Right cardiac atrium (tissue), 5 donors: ENCODE measurements at places on chromosomes 4 and X.

DNA sequence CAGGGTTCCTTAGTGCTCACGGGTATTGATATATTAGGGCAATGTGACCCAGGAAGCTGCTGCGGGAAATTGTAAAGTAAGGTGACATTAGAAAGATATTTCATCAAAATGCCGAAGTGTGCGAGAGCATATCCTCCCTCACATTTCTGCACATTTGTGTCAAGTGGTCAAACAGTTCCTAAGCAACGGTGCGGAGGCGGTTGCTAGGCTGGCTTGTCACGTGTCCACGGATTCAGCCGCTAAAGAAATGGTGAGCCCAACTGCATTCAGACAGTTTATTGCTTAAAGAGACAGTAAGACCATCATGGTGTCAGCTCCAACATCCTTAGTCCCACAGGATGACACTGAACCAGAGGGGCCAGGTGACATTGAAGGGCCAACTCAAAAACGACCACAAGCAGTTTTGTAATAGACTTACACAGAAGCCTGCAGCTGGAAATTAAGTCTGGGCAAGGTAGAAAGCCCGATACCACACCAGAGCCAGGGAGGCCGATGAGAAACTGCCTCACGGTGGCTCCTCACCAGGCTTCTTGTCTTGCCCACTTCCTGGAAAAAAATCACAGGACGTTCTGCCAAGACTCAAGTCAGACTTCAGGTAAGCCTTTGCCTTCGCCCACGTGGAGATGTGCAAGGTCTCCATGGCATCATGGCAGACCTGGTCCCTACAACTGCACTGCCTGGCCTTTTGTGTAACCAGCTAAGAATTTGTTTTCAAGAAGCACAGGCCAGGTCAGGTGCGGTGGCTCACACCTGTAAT, 50.4 kb downstream of the USP11 start:
- DNase-seq: no peak

- no peak for DNase-seq
Measured at GRCh38 chr4:103498161-103499070, 221.4 kb downstream of the TACR3 start.

GRCh38 chr4:80321341-80321740, 14.2 kb upstream of the CFAP299 start:
- no peak for DNase-seq

DNA sequence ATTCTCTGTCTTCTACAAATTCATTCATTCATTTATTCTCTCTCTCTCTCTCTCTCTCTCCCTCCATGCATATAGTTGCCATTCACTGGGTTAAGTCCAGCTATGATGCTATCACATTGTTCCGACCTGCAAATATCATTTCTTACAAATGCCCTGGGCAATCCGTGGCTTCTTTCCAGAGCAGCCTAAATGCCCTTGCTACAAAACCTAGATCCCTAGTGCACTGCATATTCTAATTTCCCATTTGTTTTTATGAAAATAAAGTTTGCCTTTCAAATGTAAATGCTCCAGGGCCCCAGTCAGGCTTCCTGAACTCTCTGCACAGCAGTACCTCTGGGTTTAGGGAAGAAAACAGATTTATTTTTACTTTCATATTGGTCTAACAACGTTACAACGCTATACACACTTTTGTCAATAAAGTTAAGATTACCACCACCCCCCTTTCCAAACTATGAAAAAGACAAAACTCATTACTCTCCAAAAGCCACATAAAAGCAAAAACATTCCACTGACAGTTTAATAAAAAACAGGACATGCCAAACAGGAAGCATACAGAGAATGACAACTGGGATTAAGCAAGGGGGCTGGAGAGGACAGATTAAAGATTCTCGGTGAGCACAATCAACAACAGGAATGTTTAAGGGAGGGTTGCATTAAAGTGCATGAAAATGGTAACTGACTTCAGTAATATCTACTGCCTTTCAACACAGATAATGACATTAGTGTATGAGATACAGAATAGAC, 104.3 kb downstream of the USP46 start:
- no peak for DNase-seq

DNA sequence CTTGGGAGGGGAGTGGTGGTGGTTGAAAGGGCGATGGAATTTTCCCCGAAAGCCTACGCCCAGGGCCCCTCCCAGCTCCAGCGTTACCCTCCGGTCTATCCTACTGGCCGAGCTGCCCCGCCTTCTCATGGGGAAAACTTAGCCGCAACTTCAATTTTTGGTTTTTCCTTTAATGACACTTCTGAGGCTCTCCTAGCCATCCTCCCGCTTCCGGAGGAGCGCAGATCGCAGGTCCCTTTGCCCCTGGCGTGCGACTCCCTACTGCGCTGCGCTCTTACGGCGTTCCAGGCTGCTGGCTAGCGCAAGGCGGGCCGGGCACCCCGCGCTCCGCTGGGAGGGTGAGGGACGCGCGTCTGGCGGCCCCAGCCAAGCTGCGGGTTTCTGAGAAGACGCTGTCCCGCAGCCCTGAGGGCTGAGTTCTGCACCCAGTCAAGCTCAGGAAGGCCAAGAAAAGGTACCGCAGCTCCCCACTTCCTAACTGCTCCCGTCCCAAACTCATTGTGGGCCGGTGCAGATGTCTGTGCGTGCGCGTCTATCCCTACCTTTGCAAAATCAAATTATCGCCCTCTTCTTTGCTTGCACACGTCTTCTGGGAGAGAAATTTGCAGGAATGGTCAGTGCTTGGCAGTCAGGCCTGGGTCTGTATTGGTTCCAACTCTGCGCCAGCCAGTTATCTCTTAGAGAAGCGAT, 533 bp downstream of the IL15 start:
- peak; percentile 75 for DNase-seq

- DNase-seq: no peak
Measured at GRCh38 chr4:8746523-8747466, 124.8 kb downstream of the HMX1 start.

- DNase-seq: no peak
Measured at GRCh38 chr4:139904406-139904805, 238.8 kb downstream of the MGST2 start.
